ENCODE measurements at places on chromosomes 7 and 10. TPM values are rescaled to one million over a fixed set of nuclear protein-coding genes. Genes with fewer than 3 reads are reported as not detected.

- DNase-seq: no peak
Observed at GRCh38 chr7:35694161-35694783, 663 bp downstream of the HERPUD2 start.

- no peak for DNase-seq
Observed at GRCh38 chr7:157360483-157361025, 23.8 kb downstream of the DNAJB6 start.

GRCh38 chr7:140005341-140005740 lies 57.4 kb downstream of the PARP12 start:
- DNase-seq: no peak

The GRM3 gene
- not detected for total RNA-seq

DNA sequence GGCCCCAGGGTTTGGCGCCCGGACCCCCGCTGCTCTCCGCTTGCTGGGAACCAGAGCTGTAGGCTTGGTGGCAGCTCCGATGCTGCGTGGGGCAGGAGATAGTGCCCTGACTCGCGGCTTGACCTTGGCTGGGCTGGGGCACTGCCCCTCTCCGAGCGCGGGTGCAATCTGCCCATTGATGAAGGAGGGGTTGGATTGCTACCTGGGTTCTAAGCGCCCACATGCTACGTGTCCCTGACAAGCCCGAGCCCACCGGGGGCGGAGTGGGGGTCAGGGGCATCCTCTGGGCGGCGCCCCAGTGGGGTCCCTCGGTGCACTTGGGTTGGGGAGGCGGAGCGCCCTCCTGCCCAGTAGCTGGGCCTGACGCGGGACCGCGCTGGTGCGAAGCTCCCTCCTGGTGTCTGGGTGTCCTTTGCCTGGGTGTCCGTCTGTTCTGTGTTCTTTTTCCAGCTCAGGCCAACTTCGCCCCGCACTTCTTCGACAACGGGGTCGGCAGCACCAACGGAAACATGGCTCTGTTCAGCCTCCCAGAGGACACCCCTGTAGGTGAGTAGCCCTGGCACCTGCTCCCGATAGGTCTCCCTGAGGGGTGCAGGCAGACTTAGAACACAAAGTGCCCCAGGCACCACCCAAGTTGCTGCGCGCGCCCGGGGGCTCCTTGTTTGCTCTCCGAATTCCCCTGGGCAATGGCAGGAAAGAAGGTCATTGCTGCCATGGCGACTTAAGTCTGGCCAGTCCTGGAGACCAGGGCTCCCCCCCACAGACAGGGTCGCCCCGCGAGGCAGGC lies 900 bp downstream of the CDHR1 start:
- no peak for DNase-seq
